Large intestine (tissue), 12 donors: ENCODE measurements at places on chromosomes 3 and 15.

- DNase-seq: no peak
Observed at GRCh38 chr15:64502551-64502950, 42.2 kb downstream of the ZNF609 start.

GRCh38 chr3:182954553-182955235 is 25.6 kb downstream of the DCUN1D1 start:
- no peak for DNase-seq

- DNase-seq: peak; percentile 22
Observed at GRCh38 chr15:78540871-78541743, 863 bp downstream of the PSMA4 start.

GRCh38 chr3:56314842-56315241 is 153.4 kb downstream of the ERC2 start:
- no peak for DNase-seq

DNA sequence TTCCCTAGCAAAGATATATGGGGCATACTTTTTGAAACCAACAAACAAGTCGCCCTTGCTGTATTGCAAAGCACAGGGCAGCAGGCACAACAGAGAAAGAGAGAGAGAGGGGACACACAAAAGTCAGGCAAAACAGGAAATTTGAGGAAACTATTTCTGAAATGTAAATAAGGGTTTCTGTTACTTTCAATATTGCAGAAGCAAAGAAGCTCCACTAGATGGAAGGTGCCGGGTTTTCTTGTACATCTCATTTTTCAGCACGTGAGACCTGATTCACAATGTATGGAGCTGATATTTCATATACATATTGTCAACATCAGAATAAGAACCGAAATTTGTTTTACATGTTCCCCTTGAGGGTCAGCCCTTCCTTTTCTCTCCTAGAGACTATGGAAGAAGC is 127.4 kb downstream of the FOXP1 start:
- DNase-seq: no peak
